ENCODE measurements at places on chromosomes 7 and 10. TPM values are rescaled to one million over a fixed set of nuclear protein-coding genes. Genes with fewer than 3 reads are reported as not detected.

The NUDT13 gene
- total RNA-seq, result 2.2 TPM

The ASB13 gene
- 4.7 TPM for total RNA-seq

The NUTM2B gene
- 0.70 TPM for total RNA-seq

The SLC39A12 gene
- not detected for total RNA-seq

The ZFAND2A gene
- 45.5 TPM for total RNA-seq

The GHRHR gene
- total RNA-seq, result not detected

The AKR1E2 gene
- total RNA-seq, result 1.4 TPM

The LIPK gene
- total RNA-seq, result not detected

The SFRP5 gene
- total RNA-seq, result 0.14 TPM

The TDRD1 gene
- total RNA-seq, result not detected

The UNCX gene
- total RNA-seq, result not detected

The MOGAT3 gene
- not detected for total RNA-seq

The MYL10 gene
- total RNA-seq, result 0.73 TPM

The AFAP1L2 gene
- total RNA-seq, result 28.1 TPM

The PSD gene
- 8.8 TPM for total RNA-seq

Measured in astrocyte (in vitro differentiated cells and primary cell).